ENCODE measurements at places on chromosomes 13 and 19.

GRCh38 chr19:42297039-42297438 is 4.9 kb upstream of the PRR19 start:
- DNase-seq, result no peak

DNA sequence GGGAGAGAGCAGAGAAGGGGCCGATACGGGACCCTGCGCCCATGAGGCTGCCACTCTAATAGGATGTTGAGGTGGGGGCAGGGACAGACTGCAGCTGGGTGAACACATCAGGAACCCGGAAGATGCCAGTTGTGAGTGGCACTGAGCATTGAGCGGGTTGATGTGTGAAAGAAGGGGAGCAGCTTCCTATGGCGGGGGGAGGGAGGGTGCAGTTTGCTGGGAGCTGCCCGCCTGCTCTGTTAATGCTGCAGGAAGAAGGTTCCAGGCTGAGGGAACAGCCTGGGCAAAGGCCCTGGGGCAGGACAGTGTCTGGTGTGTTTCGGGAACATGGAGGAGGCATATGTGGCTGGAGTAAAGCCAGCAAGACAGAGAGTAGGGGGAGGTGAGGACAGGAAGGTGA is 29.8 kb downstream of the DNM2 start:
- no peak for DNase-seq

DNA sequence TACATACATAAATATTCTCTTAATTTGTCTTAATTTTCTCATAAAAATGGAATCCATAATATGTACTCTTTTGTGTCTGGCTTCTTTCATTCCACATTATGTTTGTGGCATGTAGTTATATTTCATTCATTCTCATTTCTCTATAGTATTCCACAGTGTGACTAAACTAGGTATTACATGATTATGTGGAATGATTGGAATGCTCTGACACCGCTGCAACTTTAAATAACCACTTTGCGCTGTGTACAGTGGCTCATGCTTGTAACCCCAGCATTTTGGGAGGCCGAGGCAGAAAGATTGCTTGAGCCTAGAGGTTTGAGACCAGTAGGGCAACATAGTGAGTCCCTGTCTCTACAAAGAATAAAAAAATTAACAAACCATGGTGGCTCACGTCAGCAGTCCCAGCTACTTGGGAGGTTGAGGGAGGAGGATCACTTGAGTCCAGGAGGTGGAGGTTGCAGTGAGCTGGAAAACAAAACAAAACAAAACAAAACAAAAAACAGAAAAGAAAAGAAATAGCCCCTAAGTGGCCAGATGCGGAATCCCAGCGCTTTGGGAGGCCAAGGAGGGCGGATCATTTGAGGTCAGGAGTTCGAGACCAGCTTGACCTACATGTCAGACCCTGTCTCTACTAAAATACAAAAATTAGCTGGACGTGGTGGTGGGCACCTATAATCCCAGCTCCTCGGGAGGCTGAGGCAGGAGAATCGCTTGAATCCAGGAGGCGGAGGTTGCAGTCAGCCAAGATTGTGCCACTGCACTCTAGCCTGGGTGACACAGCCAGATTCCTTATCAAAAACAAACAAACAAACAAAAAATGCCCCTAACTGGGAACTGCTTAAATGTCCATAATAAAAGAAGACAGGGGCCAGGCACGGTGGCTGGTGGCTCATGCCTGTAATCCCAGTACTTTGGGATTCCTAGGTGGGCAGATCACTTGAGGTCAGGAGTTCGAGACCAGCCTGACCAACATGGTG is 8.0 kb upstream of the SAE1 start:
- peak; percentile 50 for DNase-seq

- no peak for DNase-seq
Observed at GRCh38 chr19:16118489-16119033, 6.9 kb downstream of the RAB8A start.

DNA sequence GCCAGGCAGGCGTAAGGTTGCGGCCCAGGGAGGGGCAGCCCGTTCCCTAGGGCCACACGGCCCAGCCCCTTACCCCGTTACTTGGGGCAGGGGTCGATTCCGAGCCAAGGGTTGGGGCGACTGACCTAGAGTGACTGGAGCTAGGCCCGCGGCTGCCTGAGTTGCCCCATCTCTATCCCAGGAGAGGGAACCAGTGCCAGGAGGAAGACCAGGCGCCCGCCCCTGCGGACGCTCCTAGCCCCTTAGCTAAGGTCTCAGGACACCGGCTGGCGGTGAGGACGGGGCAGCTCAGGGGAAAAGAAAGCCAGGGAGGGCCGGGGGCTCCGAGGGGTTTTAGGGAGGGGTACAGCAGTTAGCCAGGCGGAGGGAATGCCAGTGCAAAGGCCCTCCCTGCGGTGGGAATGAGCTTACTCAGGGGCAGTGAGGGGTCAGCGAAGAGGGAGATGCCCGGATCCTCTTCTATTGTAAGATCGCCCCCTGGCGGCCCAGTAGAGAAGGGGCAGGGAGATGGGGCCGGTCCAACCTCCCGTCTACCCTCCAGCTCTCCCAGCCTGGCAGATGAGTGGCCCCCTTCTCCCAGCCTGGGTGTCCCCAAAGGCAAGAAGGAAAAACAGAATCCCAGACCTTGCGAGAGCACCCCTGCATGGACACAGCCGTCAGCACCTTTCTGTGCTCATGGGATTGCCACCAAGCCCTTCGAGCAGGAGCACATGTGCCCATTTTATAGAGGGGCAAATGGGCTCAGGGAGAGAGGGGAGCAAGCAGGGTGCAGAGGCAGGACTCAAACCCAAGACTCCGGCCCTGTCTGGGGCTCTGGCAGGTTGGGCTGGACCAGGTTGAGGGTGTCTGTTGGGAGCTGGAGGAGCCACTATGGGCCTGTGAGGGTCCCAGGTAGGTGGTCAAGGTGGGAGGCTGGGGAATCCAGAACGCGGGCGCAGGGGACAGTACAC is 16.3 kb downstream of the CILP2 start:
- DNase-seq, result no peak

DNA sequence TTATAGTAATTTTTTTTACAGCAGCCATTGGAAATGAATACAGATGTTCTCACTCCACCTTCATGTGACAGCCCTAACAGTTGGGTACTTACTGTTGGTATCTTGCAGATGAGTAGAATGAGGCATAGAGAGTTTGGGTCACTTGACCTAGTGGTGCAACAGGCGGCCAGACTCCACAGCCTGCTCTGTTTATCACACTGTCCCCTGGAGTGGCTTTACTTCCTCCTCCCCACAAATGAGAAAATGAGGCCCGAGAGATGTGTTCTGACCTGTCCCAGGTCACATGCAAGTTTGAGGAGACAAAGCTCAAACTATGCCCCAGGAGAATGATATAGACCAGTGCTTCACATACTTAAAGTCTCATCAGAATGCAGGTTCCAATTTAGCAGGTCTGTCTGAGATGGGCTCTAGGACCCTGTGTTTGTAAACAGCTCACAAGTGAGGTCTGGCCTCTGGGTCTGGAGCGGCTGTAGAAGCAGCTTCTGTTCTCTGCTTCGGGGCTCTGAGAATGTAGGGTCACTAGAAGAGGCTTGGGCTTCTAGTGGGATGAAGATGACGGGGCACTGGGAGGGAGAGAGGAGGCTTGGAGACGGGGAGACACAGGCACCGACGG is 37.4 kb upstream of the RCBTB2 start:
- no peak for DNase-seq

DNA sequence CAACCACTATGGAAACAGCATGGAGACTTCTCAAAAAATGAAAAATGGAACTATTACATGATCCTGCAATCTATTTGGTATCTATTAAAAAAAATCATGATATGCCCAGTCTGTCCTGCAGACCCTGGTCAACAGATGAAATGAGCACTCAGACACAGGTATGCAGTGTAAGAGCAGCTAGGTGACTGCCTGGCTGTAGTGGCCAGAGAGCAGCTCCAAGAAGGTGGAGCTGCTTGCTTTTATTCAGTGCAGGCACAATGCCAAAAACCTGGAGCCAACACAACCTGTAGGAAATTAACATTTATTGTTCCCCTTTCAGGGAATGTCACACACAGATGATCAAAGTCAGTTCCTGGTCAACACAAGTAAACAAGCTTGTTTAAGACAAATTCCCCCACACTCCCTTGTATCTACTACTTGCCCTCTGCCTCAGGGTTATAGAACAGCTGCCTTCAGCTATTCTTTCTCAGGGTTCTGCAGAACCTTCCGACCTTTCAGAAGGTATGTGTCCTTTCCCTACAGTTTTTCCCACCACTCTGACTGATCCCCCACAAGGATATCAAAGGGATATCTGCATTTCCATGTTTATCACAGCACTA is 933.7 kb upstream of the SLITRK5 start:
- DNase-seq, result no peak

Data from AG04449 (cell line).